ENCODE measurements at places on chromosomes 4 and X.

DNA sequence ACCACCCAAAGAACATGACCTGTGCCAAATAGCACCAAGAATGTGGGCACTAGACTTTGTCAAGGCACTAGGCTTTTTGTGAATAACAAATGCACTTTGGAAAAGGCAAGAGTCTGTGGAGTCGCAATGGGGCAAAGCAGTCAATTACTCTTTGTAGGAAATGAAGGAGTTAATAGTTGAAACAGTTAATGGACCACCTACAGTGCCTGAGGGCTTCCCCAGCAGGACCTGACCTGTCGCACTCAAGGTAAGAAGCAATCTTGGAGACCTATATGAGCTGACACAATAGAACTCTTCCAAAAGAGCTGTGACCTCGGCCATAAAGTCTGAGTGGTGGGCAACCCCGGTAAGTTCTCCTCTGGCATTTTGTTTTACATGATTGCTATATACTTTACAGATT lies 49.2 kb upstream of the CAPN6 start:
- DNase-seq: no peak

- no peak for DNase-seq
These were observed 35.0 kb upstream of the MXD4 start for GRCh38 chr4:2296631-2297601.

DNA sequence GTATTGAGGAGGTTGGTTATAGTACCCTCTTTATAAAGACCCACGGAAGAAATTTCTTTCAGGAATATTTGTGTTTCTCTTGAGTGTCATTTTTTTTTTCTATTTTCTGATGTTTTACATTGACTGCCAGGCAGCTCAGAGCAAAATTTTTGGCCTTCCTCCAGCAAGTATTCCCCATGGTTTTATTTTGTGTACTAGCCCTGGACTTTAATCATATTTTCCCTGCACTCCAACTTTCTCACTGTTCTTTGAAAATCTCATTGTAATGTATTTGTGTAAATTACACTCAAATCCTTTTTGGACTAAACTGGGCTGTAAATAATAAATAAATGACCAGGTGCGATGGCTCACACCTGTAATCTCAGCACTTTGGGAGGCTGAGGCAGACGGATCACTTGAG lies 45.6 kb upstream of the USP46 start:
- DNase-seq: no peak

DNA sequence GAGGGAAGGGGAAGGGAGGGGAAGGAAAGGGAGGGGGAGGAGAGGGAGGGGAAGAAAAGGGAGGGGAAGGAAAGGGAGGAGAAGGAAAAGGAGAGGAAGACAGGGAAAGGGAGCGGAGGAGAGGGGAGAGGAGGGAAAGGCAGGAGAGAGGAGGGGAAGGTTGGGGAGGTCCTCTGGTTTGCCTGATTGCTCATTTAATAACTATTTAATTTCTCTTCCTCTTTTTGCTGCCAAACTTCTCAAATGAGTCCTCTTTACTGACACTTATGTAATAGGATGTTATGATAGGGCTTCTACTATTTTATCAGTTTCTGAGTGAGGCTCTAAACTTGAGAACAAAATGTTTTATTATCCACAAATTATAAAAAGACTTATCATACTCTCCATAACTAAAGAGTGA lies 35.4 kb upstream of the PPA2 start:
- DNase-seq: no peak

DNA sequence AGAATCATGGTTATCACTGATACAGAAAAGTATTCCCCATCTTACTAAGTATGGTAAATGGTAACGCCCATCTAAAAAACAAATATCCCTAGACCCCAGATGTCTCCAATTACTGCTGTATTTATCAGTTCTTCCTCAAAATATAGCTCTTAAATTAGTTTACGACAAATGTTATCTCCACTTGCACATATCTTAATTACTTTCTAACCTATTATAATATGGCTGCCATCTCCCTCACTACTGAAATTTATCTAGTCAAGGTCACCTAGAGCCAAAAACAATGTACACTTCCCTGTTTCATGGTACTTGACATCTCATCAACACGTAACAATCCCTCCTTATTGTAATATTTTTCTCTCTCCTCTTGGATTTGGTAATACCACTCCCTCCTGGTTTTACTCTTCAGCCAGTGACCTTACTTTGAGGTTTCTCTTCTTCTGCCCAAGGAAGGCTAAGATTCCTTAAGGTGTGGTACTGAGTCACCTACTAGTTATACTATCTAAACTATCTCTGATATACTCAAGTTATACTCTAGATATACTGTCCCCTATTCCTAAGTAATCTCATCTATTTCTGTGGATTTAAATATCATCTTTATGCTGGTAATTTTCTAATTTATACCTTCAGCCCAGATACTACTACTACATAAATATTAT lies 8.6 kb downstream of the LCORL start:
- no peak for DNase-seq

GRCh38 chrX:123743312-123743711 lies 10.5 kb upstream of the THOC2 start:
- DNase-seq: no peak

DNA sequence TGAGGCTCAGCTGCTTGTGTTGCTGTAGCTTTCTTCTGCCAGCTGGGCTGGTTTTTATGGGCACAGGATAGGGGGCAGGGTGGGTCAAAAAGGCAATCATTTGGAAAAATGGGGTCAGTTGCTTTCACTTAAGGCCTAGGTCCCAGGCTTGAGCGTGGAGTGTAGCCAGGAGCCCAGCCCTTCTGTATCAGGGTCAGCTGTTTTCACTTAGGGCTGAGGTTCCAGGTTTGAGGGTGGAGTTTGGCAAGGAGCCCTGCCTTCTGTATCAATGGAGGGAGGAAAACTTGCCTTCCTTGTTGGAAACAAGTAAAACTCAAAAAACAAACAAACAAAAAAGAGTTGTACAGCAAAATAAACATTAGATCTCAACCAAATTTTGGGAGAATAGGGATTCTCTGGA lies 37.0 kb upstream of the UGT8 start:
- DNase-seq: no peak

- no peak for DNase-seq
These were observed 530.7 kb downstream of the CWH43 start for GRCh38 chr4:49516796-49517195.

DNA sequence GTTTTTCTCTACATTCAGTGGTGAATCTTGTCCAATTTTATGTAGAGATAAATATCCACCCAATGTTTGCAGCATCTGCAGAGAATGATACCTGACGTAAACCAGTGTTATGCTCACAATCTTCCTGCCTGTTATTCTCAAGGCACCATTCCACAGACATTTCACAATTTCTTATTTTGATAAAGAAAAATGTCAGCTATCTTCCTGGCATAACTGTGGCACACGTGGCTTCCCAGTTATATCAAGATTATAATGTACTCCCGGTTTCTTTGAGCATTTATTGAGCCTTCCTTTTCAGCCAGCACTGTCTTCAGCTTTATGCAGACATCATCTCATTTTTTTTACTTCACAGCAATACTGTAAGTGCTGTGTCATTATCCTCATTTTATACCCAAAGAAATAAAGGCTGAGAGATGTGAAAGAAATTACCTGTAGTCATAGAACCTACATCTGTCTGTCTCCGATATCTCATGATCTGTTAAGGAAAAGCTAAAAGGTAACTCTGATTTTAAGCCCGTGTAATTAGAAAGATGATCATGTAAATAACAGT lies 1300.8 kb upstream of the TENM3 start:
- DNase-seq: no peak

- no peak for DNase-seq
These were observed 6.8 kb upstream of the PAGE5 start for GRCh38 chrX:55213381-55213780.

DNA sequence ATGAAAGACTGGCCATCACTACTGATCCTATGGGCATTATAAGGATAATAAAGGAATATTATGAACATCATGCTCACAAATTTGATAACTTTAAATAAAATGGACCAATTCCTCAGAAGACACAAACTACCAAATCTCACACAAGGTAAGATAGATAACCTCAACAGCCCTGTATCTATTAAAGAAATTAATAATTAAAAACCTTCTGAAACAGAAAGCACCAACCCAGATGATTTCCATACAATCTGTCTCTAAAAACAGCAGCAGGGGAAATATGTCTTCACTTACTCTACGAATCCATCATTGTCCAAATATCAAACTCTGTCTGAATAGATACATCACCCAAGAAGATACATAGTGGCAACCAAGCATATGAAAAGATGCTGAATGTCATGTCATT lies 55.2 kb downstream of the LCORL start:
- no peak for DNase-seq

GRCh38 chr4:10773656-10774055 lies 89.1 kb upstream of the CLNK start:
- DNase-seq: no peak

- DNase-seq: no peak
These were observed 53.6 kb upstream of the MSX1 start for GRCh38 chr4:4805887-4806286.

GRCh38 chr4:128334256-128334655 lies 46.6 kb upstream of the PGRMC2 start:
- DNase-seq: no peak

- no peak for DNase-seq
These were observed 30.0 kb downstream of the SHROOM2 start for GRCh38 chrX:9816084-9816700.

DNA sequence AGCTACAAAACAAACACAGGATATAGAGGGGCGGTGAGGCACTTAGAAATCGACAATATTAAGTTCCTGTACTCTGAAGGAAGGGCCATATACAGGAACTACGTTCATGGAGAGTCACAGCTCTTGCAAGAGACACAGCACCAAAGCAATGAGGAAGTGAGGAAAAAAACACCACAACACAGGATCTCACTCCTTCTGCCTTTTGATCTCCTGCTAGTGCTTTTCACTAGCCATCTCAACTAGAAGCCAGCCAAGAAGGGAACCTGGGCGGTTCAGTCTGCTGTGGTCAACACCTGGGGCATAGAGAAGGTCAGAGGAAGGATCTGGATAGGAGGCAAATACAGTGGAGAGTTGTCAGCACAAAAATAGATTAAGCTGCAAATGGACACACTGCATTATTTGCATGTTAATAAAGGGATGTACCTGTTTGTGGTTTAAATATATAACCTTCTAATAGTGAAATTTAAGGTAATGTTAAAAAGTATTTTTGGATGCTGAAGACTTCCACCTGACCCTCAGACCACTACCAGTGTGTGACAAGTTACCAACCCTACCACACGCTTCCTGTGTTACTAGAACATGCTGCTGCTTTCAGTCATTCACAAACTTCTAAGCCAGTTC lies 104.6 kb downstream of the DTHD1 start:
- peak; percentile 5 for DNase-seq

- no peak for DNase-seq
These were observed 346.0 kb upstream of the GATB start for GRCh38 chr4:152106781-152107321.

DNA sequence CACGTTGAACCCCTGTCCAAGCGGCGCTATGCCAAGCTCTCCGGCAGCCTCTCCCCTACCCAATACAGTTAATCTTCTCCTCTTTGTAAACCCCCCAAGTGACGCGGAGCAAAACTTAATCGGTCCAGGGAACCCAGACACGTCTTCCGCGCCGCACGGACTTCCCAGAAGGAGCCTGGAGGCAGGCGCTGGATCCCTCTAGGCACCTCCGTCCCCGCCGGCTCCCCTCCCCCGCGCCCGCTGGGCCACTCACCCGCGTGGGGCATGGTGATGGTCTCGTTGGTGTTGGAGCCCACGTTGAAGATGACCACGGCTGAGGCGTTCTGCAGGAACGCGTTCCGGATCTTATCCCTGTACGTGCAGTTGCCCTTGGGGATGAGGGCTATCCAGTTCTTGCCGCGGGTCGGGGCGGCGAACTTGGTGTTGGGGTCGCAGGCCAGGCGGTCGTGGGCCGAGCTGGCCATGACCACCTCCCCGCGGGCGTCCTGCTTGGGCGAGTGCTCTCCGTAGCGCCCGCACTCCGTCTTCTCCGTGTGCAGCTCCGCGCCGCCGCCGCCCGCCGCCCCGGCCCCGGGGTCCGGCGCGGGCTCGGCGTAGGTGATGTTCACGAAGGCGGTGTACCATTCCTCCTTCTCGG lies 1.1 kb downstream of the RNF150 start:
- no peak for DNase-seq

DNA sequence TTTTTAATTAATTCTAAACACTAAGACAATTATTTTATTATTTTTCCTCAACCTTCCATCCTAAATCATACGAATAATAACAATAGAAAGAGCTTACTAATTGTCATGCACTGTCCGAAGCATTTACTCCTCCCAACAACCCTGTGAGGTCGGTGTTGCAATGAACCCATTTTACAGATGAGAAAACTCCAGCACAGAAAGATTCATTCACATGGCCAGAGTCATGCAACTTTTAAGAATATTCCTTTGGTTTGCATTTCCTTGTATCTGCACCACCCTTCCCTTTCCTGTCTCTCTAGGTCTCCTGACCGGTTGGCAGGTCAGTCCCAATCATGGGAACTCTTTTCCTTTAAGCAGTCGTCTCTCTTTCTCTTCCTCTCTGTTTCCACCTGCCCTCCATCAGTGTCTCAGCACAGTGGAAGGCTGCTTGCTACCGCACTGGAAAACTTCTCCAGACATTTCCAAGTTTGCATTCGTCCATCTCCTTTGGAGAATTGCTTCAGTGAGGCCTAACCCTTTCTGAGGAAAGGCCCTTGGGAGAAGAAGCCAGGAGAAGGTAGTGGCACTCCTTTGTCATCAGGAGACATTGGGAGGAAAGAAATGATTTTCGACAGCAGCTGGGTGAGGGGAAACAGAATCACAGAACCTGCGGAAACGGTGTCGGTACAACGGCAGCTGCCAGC lies 1.9 kb upstream of the TMSB4X start:
- no peak for DNase-seq

DNA sequence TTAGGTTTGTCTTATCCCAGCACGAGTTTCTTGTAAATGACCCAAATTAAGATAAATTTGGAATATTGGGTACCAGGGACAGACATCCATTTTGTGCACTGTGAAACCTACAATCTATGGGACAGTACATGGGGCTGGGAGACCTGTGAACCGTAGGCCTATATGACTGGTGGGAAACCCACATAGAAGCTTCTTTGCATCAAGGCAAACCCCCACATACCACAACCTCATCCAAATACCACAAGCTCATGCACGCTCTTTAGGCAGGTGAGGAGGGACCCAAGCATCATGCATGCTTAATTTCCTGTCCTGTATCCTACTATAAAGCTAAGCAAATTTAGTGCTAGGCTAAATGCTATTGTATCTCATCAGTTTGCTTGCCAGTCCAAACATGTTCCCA lies 47.8 kb downstream of the NIPAL1 start:
- DNase-seq: no peak

DNA sequence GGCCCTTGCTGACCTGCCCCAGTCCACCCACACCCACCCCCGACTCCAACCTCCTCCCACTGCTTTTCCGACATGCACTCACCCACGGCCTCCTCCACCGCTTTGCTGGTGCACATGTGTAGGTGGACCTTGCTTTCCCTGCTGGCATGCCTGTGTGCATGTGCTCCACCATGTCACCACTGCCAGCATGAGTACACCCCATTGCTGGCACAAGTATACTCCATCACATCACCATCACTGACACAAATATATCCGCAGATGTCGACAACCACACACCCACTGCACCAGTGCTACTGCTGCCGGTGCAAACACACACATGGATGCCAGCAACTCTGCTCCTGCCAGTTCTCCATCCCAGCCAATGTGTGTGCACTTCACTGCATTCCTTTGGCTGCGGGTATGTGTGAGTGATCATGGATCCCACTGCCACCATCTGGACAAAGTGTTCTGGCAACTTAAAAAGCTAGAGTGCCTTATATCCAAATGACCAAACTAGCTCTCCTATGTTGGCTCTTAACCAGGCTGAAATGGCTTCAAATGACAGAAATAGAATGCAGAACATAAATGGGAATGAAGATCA lies 1072.3 kb downstream of the RAPGEF2 start:
- no peak for DNase-seq

Measured in stimulated activated CD8-positive, alpha-beta memory T cell treated with anti-CD3 and anti-CD28 coated beads, Interleukin-2, amount 100 ng/mL, for 1 hour (primary cell).